ENCODE measurements at places on chromosomes 3 and 15. TPM values are rescaled to one million over a fixed set of nuclear protein-coding genes. Genes with fewer than 3 reads are reported as not detected.

DNA sequence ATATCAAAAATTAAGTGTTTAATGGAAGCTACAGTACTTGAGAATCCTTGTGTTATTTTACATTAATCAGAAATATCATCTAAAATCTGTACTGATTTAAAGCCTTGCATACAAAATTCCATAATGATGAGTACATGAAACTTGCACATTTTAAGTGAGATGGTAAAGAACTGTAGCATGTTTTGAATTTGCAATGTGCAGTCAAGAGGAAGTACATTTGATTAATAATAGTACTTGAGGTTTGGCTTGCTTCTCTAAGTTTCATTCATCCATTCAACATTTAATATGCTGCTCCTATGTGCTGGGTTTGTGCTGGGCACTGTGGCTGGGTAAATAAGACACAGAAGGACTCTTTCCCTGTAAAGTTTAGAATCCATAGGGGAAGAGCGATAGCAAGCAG lies 332.3 kb downstream of the CNTN3 start:
- DNase-seq = no peak

DNA sequence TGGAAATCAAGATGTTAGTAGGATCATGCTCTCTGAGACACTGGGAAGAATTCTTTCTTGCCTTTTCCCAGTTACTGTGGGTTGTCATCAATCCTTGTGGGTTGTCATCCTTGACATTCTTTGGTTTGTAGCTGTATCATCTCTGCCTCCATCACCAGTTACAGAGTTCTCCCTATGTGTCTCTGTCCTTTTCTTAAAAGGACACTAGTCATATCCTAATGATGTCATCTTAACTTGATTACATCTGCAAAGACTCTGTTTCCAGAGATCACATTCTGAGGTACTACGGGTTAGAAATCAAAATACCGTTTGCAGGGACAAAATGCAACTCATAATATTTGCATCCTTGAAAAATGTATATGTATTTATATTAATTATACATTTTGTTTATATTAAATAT lies 500.4 kb downstream of the ZBBX start:
- DNase-seq = no peak

DNA sequence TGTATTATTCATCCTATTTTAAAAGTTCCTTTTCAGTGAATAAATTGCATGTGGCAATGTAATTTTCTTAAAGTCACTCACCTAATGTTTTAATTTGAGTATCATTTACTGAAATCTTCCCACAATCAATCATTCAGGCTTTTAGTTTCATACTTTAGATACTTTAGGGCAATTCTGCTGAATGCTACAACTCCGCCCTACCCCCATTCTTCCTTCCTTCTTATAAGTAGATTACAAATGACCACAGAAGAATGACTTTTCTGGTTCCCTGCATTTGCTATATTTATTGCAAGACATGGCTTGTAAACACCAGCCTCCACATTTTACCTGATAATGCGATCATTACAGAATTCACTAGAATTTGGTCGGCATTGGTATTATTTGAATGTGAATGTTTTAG lies 1061.9 kb downstream of the FHIT start:
- DNase-seq = no peak

GRCh38 chr15:96223939-96224338 lies 106.6 kb upstream of the NR2F2 start:
- DNase-seq = no peak

DNA sequence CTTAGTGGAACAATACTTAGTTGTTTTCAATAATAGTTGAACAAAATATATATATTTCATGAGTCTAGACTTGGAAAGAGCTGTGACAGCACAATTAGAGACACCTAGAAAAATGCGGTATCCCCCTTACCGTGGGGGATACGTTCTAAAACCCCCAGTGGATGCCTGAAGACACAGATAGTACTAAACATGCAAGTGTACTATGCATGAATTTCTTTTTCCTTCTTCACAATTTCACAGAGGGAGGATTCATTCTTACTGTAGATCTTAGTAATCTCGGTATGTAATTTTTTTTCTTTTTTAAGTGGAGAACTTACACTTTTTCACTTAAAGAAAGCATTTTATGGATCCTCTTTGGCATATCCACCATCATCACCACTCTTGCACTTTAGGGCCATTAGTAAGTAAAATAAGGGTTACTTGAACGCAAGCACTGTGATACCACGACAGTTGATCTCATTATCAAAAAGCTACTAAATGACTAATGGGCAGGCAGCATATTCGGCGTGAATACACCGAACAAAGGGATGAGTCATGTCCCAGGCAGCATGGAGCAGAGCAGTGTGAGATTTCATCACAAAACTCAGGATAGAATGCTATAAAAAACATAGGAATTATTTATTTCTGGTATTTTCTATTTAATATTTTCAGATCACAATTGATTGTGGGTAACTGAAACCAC lies 72.3 kb upstream of the ZNF280D start:
- DNase-seq = peak; percentile 66

Gene LRRN1
- total RNA-seq = not detected

GRCh38 chr3:10459954-10460754 lies 45.2 kb downstream of the ATP2B2 start:
- DNase-seq = peak; percentile 46

- no peak for DNase-seq
Measured at GRCh38 chr3:16378920-16379319, 113.9 kb downstream of the OXNAD1 start.

DNA sequence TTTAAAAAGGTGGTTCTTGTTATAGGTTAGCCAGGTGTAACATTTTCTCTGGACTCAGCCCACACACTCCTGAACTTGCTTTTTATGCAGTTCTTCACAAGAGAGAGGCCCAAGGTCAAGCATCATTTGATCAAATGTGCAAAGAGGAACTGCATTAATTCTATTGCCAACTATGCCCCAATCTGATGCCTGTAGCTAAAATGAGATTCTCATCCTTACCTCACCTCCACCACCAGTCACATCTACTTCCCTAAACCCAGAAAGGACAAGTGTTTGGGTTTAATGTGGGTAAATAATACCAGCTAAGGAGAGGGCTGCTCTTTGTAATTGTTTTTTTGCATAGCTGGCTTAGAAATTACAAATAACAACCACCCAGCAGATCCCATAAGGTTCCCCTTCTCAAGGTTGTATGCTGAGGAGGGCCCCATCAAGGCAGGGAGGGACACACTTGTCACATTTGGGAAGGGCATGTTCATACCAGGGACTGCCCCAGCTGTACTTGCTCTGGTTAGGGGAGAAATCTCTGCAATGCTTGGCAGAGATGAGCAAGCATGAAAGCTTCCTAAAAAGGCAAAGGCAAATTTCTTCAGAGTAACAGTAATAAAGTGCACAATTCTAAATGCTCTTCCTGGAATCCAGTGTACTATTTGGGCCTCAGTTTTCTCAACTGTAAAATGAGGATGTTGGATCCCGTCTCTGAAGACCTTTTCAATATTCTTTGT lies 76.2 kb downstream of the TGFBR2 start:
- DNase-seq = no peak

DNA sequence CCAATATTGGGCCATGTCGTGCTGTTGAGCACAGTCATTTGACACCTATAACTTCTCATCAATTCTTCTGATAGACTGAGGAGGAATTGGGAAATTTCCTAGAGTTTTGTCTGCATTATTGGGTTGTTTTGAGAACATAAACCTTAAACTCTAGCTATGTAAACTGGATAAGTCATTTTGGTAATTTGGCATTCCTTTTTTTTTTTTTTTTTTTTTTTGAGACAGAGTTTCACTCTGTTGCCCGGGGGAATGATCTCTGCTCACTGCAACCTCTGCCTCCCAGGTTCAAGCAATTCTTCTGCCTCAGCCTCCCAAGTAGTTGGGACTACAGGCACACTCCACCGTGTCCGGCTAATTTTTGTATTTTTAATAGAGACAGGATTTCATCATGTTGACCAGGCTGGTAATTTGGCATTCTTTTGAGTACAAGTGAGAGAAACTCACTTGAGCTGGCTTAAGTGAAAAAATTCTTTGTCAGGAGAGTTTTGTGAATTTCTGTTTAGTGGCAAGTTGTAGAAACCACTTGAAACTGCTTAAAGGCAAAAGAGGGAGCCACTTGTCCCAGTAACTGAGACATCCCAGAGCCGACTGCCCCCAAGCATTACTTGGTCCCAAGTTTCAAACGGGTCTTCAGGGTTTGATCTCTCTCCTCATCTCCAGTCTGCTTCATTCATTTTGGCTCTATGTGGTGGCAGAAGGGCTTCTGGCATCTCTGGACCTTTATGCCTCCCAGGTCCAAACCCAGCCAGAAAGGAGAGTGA lies 34.9 kb downstream of the FLNB start:
- DNase-seq = no peak

Gene ADAMTS7
- 6.6 TPM for total RNA-seq

DNA sequence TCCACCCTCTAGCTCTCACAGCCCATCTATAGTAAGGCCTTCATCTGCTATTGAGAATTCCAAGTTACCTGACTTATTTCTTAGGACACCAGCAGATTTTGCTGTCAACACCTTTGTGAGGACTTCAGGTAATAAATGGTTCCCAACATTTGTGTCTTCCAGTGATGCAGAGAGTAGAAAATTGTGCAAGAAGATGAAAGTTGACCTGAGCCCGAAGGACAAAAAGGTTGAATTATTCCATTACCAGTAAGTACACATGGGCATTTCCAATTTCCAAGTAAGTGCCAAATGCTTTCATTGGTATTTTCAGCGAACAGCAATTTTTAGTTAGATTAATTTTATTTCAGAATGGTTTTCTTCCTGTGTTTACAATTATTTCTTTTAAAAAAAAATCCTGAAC lies 35.4 kb downstream of the PDIA5 start:
- DNase-seq = no peak

DNA sequence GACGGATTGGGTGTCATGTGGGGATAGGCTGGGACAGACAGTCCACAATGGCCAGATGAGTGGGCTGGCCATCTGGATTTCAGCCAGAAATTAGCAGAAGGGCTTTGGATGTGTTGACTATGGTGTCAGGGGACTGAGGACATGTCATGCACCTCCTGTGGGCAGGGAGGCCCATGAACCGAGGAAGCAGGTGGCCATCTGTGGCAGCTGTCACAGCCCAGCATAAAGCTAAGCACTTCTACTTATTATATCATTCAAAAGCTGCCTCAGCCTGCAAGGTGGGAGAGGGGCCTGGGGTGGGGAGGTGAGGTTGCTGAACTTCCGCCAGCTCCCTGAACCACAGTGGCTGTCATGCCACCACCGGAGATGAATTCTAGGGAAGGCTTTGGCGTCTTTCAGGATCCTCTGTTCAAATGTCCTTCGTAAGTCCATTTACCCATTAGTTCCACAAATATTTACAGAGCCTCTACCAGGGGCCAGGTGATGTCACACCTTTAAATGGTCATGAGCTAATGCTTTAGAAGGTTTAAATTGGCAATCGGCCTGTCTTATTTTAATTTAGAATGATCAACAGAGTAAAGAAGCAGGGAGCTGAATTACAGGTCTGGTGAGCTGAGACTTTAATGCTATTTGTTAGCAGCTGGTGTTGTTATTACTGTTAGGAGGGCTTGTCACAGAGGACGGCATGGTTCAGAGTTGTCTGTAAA lies 23.6 kb upstream of the CAV3 start:
- DNase-seq = no peak

GRCh38 chr3:188939814-188940572 lies 231.8 kb upstream of the TPRG1 start:
- DNase-seq = no peak

GRCh38 chr15:23441204-23441603 lies 5.8 kb downstream of the GOLGA6L2 start:
- no peak for DNase-seq

GRCh38 chr3:36075491-36075890 lies 304.8 kb upstream of the STAC start:
- DNase-seq = no peak

Gene ASB14
- not detected for total RNA-seq

- DNase-seq = no peak
Measured at GRCh38 chr3:121914081-121914998, 20.1 kb downstream of the SLC15A2 start.

- no peak for DNase-seq
Measured at GRCh38 chr3:69012800-69013252, 658 bp downstream of the EOGT start.

Gene ENTPD3
- 0.07 TPM for total RNA-seq

GRCh38 chr15:93359425-93360131 lies 270.6 kb upstream of the RGMA start:
- no peak for DNase-seq

- no peak for DNase-seq
Measured at GRCh38 chr15:90234096-90234988, at the start of gene GDPGP1. TSS of gene GDPGP1 (plus strand) at chr15:90234209. CDS start at chr15:90240909, 6,700 bp downstream.

- DNase-seq = no peak
Measured at GRCh38 chr3:29329986-29330890, 49.4 kb downstream of the RBMS3 start.

Gene CTXN2
- total RNA-seq = under 0.01 TPM

DNA sequence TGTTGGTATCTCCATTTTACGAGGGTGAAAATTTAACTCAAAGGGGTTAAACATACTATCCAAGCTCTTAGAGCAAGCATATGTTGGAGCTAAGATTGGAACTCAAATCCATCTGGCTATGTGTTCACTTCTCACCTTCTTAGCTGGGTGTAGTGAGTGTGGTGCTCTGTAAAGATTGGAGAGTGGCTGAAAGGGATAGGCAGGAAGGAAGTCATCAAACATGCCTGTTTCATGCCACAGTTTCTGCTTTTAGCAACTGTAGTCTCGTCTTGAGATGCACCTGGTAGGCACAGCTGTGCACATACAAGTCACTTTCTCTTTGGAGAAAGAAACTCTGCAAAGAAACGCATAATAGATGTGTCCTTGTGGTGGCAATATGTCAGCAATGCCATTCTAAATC lies 189.1 kb upstream of the MDFIC2 start:
- no peak for DNase-seq

DNA sequence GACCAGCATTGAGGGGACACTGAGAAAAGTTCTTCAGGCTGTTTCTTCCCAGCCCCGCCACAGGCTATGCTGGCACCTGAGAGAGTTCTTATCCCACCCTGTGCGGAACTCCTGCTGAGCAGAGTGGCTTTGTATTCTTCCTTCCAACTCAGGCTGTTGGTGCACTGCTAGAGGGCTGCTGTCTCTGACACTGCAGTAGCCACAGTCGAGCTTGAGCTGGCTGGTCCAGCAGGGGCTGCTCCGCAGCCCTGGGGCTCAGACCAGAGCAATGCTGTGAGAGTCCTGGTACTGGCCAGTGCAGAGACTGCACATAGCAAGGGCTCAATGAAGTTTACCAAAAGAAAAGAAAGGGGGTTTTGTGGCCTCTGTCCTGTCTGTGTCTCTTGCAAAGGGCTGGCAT lies 3.6 kb downstream of the GNAI2 start:
- DNase-seq = no peak

GRCh38 chr15:66846811-66847210 lies 144.8 kb downstream of the SMAD6 start:
- no peak for DNase-seq

- DNase-seq = no peak
Measured at GRCh38 chr3:160935413-160936095, 169.6 kb downstream of the B3GALNT1 start.

GRCh38 chr3:89504432-89504831 lies 397.0 kb downstream of the EPHA3 start:
- DNase-seq = no peak

Gene LRRIQ4
- total RNA-seq = 0.07 TPM

GRCh38 chr3:45479621-45480035 lies 91.3 kb downstream of the LARS2 start:
- DNase-seq = no peak

Gene CELSR3
- total RNA-seq = 0.20 TPM
